ENCODE measurements at places on chromosomes 5 and 9. TPM values are rescaled to one million over a fixed set of nuclear protein-coding genes. Genes with fewer than 3 reads are reported as not detected.

- H3K36me3 ChIP-seq = no peaks in the 10 kb centered on the region
- peak; percentile 38 for DNase-seq
- peaks cover 7% of the 10 kb centered on the region for H3K4me1 ChIP-seq
- H3K27ac ChIP-seq = no peak overlapping the region
- H3K4me3 ChIP-seq = no peak overlapping the region
- H3K27me3 ChIP-seq = no peaks in the 10 kb centered on the region
These were observed 3.6 kb upstream of the SLC1A3 start for GRCh38 chr5:36602704-36603321.

DNA sequence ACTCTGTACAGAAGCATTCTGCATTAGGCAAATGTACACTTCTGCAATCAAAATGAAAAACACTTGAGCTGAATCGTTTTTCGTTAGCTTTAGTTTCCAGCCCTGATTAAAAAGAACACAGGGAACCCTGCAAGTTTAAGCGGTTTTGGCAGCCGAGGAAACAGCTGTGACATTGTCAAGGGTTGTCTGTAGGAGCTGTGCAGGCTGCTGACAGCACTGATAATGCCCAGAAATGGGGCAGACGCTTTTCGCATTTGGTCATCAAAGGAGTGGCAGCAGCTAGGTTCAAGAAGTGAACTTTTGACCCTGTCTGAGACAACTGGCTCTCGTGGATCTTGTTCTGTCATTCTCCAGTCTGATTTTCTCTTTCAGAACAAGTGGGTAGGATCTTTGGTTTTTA is 165.6 kb upstream of the CCDC152 start:
- no peaks in the 10 kb centered on the region for H3K27me3 ChIP-seq
- peak overlapping the region; percentile 82 for H3K27ac ChIP-seq
- H3K36me3 ChIP-seq = no peaks in the 10 kb centered on the region

GRCh38 chr5:54273715-54274114 is 36.7 kb downstream of the ARL15 start:
- H3K27me3 ChIP-seq = no peaks in the 10 kb centered on the region
- DNase-seq = no peak
- H3K36me3 ChIP-seq = no peaks in the 10 kb centered on the region
- H3K4me3 ChIP-seq = no peak overlapping the region
- H3K27ac ChIP-seq = no peak overlapping the region
- peaks cover 29% of the 10 kb centered on the region for H3K4me1 ChIP-seq

DNA sequence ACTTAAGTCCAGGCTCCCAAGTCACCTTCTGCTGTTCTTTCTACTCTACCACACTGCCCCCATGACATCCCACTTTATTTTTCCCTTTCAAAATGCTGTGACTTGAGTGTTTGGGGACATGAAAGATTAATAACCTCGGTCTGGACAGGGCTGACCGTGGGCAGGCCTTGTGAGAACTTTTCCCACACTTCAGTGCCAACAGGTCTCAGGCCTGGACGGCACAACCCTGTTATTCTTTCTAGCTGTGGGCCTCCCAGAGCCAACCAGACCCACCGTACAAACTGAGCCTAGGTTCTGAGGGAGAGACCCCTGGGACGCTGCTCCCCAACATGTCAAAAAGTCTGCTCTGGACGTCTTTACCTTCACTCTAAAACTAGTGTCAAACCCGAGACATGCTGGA is 153.4 kb downstream of the CEP120 start:
- H3K4me3 ChIP-seq = no peak overlapping the region
- no peak for DNase-seq
- no peaks in the 10 kb centered on the region for H3K27me3 ChIP-seq
- H3K36me3 ChIP-seq = no peaks in the 10 kb centered on the region
- no peak overlapping the region for H3K27ac ChIP-seq

DNA sequence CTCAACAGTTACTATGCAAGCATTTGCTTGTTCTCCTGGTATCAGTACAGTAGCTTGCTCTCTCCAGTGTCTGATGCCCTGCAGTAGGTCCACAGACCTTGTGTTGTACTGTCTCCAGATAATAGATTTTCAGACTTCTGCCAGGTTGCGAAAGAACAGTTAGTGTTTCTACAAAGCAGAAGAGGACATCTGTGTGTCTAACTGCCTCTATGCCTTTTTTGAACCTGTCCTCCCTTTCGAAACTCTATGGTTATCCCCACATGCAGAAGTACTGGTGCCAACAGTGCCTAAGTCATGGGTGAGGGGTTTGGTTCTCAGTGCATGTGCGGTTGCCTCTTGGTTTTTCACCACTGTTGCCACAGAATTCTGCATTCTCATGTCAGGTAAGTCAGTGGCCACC is 45.9 kb downstream of the KCNN2 start:
- DNase-seq = no peak
- no peaks in the 10 kb centered on the region for H3K36me3 ChIP-seq
- H3K27me3 ChIP-seq = no peaks in the 10 kb centered on the region
- H3K4me3 ChIP-seq = no peak overlapping the region
- no peaks in the 10 kb centered on the region for H3K4me1 ChIP-seq

- H3K27ac ChIP-seq = no peak overlapping the region
- peaks cover 17% of the 10 kb centered on the region for H3K4me1 ChIP-seq
- H3K36me3 ChIP-seq = no peaks in the 10 kb centered on the region
- H3K27me3 ChIP-seq = peaks cover 44% of the 10 kb centered on the region
- DNase-seq = no peak
These were observed 26.1 kb downstream of the ADAMTS2 start for GRCh38 chr5:179319123-179319522.

DNA sequence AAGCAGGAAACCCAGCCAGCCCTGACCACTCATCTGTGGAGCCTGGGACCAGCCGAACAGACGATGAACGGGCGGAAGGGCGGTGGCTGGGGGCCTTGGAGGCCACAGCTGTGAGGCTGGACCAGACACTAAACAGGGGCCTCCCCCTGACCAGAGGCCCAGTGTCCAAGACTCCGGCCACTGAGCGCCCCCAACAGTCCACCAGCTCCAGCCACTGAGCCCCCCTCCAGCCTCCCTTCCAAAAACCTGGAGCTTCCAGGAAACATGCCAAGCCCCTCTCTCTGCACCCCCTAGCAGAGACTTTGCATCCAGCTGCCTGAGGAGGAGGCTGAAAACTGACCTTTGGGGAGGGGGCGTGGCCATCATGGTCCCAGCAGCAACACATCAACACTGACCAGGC is 23.2 kb downstream of the CNTFR start:
- H3K36me3 ChIP-seq = no peaks in the 10 kb centered on the region
- peaks cover 31% of the 10 kb centered on the region for H3K27me3 ChIP-seq
- peak; percentile 5 for DNase-seq
- peaks cover 3% of the 10 kb centered on the region for H3K4me1 ChIP-seq
- no peak overlapping the region for H3K4me3 ChIP-seq

The RNF183 gene
- total RNA-seq = not detected

The AK1 gene
- total RNA-seq = 844 TPM

The CCNJL gene
- total RNA-seq = 6.5 TPM

The AIF1L gene
- 16.5 TPM for total RNA-seq
